ENCODE measurements at places on chromosomes 4 and X.

GRCh38 chrX:16924631-16925480 is 21.6 kb upstream of the REPS2 start:
- no peak overlapping the region for H3K4me3 ChIP-seq
- no peak overlapping the region for H3K27ac ChIP-seq
- H3K36me3 ChIP-seq = no peaks in the 10 kb centered on the region
- H3K27me3 ChIP-seq = peaks cover 4% of the 10 kb centered on the region

- H3K27ac ChIP-seq = no peak overlapping the region
- DNase-seq = no peak
- no peaks in the 10 kb centered on the region for H3K27me3 ChIP-seq
- H3K4me3 ChIP-seq = no peak overlapping the region
These were observed 145.3 kb upstream of the GALNTL6 start for GRCh38 chr4:171667906-171668305.

- no peaks in the 10 kb centered on the region for H3K36me3 ChIP-seq
- H3K27ac ChIP-seq = no peak overlapping the region
- no peak overlapping the region for H3K4me3 ChIP-seq
These were observed 222.3 kb upstream of the BOD1L1 start for GRCh38 chr4:13849778-13850177.

DNA sequence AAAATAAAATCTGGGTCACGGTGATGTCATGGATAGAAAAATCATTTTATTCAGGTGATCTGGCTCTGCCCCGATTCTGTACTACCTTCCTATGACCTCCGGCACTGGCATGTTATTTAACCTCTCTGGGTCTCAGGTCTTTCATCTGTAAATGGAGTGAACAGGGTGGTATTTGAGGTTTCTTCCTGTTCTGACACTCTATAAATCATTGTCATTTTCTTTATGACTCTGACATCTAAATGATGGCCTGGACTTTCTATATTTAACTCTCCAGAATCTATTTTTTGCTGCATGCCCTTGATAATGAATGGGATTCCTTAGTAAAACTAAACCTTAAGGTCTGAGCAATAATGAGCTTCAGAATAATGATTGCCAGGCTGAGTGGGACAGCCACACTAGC is 422.0 kb upstream of the CNKSR2 start:
- no peaks in the 10 kb centered on the region for H3K36me3 ChIP-seq
- H3K4me1 ChIP-seq = no peaks in the 10 kb centered on the region
- DNase-seq = no peak
- no peak overlapping the region for H3K27ac ChIP-seq
- H3K4me3 ChIP-seq = no peak overlapping the region
- peaks cover 3% of the 10 kb centered on the region for H3K27me3 ChIP-seq

GRCh38 chr4:146260521-146260920 is 46.2 kb downstream of the REELD1 start:
- DNase-seq = no peak
- no peak overlapping the region for H3K4me3 ChIP-seq
- H3K36me3 ChIP-seq = no peaks in the 10 kb centered on the region
- H3K4me1 ChIP-seq = no peaks in the 10 kb centered on the region
- H3K27me3 ChIP-seq = no peaks in the 10 kb centered on the region

- no peak for DNase-seq
- no peak overlapping the region for H3K4me3 ChIP-seq
- H3K4me1 ChIP-seq = no peaks in the 10 kb centered on the region
- H3K27ac ChIP-seq = no peak overlapping the region
- H3K36me3 ChIP-seq = no peaks in the 10 kb centered on the region
These were observed 81.2 kb upstream of the PRSS48 start for GRCh38 chr4:151195801-151196200.

DNA sequence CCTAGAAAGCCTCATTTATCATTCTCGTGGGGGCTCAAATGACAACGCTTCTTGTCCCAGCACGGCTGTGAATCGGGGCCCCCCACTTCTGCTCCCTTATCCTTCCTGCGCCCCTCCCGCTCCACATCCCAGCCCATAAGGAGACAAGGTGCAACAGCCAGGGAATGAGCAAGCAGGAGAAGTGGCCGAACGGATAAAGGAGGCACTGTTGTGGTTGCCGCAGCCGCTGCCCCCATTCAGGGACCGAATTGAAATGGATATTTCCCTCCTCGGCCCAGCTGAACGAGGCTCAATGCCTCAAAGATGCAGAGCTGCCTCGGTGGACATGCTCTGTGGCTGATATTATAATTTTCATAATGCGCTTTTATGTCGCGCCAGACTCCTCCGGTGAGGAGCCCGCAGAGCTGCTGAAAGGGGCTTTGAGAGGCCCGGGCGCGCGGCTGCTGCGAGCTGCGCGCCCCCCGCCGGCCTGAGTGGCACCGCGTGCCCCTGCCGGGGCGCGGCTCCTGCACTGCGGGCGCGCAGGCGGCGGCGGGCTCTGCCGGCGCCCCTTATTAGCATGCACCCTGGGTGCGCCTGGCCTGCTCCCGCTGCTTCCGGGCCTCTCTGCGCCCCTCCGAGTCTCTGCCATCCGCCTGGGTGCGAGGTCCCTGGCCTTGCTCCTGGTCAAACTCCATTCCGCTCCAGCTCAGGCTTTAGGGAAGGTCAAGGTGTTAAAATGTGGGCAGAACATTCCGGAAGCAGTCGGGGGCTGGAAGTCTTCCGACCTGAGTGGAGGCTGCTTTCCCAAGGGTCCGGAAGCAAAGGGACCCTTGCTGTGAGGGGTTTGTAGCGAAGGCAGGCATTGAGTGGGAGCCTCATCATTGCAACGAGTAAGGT is 68.2 kb upstream of the TMEM33 start:
- H3K27me3 ChIP-seq = peaks cover 4% of the 10 kb centered on the region
- H3K4me3 ChIP-seq = no peak overlapping the region
- DNase-seq = no peak
- H3K4me1 ChIP-seq = no peaks in the 10 kb centered on the region
- H3K36me3 ChIP-seq = no peaks in the 10 kb centered on the region

GRCh38 chrX:27680726-27681125 is 90.6 kb downstream of the DCAF8L2 start:
- H3K36me3 ChIP-seq = no peaks in the 10 kb centered on the region
- peaks cover 5% of the 10 kb centered on the region for H3K27me3 ChIP-seq
- no peak overlapping the region for H3K27ac ChIP-seq
- H3K4me3 ChIP-seq = no peak overlapping the region
- H3K4me1 ChIP-seq = no peaks in the 10 kb centered on the region

- H3K27me3 ChIP-seq = no peaks in the 10 kb centered on the region
- no peaks in the 10 kb centered on the region for H3K36me3 ChIP-seq
- H3K4me3 ChIP-seq = no peak overlapping the region
- no peak for DNase-seq
These were observed 23.5 kb downstream of the TRIML1 start for GRCh38 chr4:188162698-188163097.

DNA sequence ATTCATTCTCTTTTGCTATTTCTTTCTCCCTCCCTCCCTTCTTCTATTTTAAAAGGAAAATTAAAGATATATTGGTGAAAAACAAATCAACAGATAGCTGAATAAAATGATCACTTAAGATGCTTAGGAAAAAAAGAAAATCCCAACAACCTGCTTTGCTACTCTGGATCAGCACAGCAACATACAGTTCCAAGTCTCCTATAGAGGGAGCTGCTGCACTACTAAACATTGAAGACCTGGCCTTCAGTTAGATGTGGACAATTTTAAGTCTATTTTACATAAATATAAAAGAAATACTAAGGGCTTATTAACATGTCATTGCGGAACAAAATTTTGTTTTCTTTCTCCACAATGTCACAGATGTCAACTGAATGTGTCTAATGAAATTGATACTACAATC is 226.4 kb downstream of the MAGEB5 start:
- no peak overlapping the region for H3K27ac ChIP-seq
- H3K4me3 ChIP-seq = no peak overlapping the region
- peak; percentile 14 for DNase-seq
- no peaks in the 10 kb centered on the region for H3K36me3 ChIP-seq
- H3K27me3 ChIP-seq = no peaks in the 10 kb centered on the region
- H3K4me1 ChIP-seq = no peaks in the 10 kb centered on the region
